GM12864 (cell line): ENCODE measurements at places on chromosomes 1 and 21.

DNA sequence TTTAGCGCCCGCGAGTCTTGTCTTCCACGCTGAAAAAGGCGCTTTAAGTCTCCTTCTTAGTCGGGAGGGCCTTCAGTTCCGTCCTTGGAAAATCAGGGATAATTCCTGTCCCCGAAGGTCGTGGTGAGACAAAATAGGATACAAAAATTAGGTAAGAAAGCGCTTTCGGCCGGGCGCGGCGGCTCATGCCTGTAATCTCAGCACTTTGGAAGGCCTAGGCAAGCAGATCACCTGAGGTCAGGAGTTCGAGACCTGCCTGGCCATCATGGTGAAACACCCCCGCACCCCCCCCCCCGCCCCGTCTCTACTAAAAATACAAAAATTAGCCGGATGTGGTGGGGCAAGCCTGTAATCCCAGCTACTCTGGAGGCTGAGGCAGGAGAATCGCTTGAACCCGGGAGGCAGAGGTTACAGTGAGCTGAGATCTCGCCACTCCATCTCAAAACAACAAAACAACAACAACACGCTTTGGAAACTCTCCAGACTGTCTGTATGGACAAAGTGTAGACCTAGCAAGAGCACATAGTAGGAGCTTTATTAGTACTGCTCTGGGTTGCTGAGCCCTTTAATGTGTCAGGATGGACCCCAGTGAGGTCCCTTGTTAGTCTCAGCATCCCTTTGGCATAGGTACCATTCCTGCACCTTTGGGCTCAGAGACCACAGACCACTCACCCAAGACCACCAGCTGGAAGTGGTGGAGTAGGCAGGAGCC, 790 bp upstream of the TMEM54 start:
- DNase-seq = no peak

DNA sequence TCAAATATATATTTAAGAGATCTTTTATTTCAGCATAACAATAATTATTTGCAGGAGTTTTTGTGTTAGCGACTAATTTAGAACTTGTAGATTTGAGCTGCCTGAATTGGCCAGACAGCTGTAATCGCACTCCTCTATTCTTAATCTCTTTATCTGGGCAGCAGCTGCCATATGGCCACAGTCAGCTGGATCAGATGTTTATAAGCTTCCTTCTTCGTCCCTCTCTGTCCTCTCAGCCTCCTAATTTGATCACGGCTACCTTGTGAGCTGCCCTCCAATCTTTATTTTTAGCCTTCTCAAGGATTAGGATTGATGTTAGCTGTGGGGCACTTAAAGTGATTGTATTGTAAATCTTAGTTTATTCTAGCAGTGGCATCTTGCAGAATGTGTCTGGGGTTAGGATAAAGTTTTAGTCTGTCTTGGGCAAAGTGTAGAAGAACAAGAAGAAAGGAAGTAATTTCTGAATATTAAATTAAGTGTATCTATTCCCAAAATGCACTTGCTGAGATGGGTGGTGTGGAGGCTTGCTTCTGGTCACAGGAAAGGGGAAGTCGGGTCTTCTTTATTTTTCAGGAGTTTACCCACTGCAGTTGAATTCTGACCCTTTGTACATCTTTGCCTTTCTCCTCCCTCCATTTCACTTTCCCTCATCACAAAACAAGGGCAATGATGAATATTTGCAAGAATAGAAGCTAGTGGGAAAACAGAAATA, 1.1 kb downstream of the ZBTB18 start:
- DNase-seq = no peak

DNA sequence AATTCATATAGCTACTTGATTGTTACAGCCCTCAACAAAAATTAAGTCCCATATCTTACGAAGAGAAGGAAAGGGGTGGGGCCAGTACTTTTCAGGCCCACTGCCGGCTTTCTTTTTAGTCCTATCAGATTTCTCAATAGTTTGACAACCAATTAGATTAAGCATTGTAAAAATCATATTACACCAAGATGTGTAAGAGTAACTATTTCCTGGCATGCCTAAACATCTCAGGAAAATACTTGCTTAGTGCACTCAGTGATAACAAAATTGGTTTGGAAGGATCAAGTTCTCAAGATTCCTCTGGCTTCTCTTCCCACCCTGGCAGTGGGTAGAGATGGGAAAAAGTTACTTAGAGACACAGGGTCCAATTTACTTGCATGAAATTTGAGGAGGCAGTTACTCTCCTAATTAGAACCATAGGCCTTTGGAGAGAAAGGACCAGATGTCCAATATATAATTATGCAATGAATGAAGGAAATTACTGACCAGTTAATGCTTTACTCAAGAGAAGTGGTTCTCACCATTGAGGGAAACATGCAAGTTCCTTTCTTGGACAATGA, 30.1 kb downstream of the STPG1 start:
- DNase-seq = no peak

DNA sequence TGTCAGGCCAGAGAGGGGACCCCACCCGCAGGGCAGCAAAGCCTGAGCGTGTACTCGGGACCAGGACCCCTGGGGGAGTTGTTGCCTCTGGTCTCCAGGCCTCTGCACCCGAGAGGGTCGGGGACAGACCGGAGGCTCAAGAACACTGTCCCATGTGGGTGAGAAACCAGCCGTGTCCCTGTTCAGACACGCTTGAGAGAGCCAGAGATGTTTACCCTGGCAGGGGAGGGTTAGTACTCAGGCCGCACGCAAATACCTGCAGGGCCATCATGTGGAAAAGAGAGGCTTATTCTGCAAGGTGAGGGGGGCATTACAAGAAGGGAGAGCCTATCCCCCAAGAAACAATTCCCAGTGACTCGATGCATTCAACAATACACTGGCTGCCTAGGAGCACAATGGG, 74.0 kb upstream of the ARHGEF16 start:
- no peak for DNase-seq

DNA sequence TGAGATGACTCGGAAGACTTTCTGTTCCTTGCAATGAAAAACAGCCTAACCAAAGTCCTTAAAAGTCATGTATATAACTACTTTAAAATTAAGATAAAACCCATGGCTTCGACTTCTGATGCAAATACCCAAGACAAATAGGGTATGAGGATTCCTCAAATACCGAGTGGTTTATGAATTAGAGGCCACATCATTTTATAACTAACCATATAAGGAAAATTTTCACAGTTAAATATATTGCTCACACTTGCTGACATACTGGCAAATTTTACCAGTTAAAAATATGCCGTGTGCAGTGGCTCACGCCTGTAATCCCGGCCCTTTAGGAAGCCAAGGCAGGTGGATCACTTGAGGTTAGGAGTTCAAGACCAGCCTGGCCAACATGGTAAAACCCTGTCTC, 5.4 kb downstream of the RERE start:
- no peak for DNase-seq

- no peak for DNase-seq
These were observed 673 bp downstream of the PIK3C2B start for GRCh38 chr1:204493984-204494280.

- no peak for DNase-seq
These were observed 16.3 kb downstream of the AGPAT3 start for GRCh38 chr21:43881283-43881682.

DNA sequence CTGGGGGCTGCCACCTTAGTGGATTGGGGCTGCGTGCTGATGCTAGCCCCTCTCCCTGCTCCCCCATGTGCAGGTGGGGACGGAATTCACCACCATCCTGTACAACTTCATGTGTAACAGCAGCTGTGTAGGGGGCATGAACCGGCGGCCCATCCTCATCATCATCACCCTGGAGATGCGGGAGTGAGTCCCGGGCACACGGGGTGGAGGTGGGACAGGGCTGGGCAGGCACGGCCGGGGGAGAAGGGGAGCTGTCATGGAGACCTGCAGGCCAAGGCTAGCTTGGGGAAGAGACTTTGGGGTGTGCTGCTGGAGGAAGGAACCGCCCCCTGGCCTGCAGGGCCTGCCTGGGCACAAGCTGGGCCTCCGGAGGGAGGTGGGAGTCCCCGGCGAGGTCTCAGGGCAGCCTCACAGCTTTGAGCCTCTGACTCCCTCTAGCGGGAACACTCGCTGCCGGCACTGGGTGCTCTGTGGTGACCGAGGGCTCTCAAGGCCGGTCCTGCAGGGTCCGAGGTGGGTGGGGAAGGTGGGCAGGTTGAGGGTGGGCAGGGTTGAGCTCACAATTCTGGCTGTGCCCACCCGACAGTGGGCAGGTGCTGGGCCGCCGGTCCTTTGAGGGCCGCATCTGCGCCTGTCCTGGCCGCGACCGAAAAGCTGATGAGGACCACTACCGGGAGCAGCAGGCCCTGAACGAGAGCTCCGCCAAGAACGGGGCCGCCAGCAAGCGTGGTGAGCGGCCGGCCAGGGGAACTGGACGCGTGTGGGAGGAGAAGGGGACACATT, 25.0 kb upstream of the CCDC27 start:
- DNase-seq = no peak

GRCh38 chr1:245201827-245202226, 47.0 kb downstream of the KIF26B start:
- no peak for DNase-seq

GRCh38 chr1:59414406-59415133, 117.7 kb downstream of the FGGY start:
- DNase-seq = no peak

GRCh38 chr1:185561629-185562028, 172.6 kb upstream of the HMCN1 start:
- no peak for DNase-seq

GRCh38 chr1:209556162-209556690, 27.3 kb upstream of the CAMK1G start:
- DNase-seq = no peak

DNA sequence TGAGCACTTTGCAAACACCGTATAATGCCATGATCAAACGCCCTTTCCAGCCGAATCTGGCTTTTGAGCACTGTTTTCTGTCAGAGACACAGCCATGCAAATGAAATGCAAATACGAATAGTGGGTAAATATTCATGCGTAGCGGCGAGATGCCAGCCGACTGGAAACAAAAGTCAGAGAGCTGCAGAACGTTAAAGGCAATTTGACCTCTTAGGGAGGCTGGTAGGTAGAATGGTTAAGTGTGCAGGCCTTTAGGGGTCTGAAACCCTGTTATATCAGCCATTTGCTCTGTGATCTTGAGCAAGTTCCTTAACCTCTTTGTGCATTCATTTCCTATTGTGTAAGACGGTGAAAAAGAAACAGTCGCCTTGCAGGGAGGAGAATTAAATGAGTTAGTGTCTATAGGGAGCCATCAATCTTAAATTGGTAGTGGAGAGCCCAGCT, 6.5 kb upstream of the SDHB start:
- no peak for DNase-seq

DNA sequence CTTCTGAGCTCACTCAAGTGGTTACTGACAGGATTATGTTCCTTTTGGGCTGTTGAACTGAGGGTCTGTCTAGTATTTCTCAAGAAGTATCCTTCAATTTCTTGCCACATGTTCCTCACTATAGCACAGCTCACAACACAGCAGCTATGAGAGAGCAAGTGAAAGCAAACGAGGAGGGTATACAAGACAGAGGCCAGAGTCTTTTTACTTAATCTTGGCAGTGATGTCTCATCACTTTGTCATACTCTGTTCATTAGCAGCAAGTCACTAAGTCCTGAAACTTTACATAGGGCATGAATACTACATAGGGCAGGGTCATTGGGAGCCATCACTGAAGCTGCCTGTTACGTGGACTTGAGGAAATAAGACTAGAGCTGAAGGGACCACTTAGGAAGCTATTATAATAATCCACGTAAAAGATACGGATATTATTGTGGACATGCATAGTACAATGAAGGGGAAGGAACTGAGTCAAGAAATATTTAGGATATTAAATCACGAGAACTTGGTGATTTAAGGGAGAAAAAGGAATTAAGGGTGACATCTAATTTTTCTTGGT, 63.7 kb downstream of the SLC30A7 start:
- DNase-seq = no peak

DNA sequence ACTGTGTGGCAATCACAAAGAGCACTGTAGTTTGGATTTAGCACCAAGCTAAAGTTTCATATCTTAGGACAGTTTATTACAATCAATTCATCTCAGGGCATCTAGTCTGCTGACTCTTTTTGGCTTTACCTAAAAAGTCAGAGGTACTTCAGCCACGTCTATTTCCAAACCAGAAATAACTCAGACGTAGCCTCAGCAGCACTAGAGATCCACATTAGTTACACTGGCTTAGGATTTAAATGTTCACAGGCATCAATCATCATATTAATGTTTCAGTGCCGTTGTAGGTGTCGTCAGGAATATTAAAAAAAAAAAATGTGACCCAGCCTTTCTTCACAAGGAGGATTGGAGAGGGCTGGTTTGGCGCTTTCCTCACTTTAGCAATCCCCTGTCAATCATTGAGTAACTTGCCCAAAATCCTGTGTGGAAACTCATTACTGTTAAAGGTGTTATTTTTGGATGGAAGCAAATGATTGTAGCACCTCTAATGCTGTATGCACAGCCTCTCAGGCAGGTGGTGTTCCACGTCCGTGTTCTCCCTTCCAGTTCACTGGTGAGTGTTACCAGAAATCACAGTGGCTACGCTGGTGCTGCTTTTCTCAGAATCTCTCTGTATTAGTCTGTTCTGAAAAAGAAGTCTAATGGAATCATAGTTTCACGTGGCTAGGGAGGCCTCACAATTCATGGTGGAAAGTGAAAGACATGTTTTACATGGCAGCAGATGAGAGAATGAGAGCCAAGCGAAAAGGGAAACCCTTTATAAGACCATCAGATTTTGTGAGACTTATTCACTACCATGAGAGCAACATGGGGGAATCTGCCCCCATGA, 45.4 kb downstream of the NEK7 start:
- peak; percentile 44 for DNase-seq

DNA sequence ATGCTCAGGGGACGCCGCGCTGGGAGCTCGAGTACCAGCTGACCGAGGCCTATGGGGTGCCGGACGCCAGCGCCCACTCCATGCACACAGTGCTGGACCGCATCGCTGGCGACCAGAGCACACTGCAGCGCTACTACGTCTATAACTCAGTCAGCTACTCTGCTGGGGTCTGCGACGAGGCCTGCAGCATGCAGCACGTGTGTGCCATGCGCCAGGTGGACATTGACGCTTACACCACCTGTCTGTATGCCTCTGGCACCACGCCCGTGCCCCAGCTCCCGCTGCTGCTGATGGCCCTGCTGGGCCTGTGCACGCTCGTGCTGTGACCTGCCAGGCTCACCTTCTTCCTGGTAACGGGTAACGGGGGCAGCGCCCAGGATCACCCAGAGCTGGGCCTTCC, 1.3 kb upstream of the XKR8 start:
- no peak for DNase-seq

- no peak for DNase-seq
These were observed 842 bp upstream of the ZC3H12A start for GRCh38 chr1:37473431-37474045.

GRCh38 chr1:174005032-174005431, 17.1 kb downstream of the RC3H1 start:
- DNase-seq = peak; percentile 60

DNA sequence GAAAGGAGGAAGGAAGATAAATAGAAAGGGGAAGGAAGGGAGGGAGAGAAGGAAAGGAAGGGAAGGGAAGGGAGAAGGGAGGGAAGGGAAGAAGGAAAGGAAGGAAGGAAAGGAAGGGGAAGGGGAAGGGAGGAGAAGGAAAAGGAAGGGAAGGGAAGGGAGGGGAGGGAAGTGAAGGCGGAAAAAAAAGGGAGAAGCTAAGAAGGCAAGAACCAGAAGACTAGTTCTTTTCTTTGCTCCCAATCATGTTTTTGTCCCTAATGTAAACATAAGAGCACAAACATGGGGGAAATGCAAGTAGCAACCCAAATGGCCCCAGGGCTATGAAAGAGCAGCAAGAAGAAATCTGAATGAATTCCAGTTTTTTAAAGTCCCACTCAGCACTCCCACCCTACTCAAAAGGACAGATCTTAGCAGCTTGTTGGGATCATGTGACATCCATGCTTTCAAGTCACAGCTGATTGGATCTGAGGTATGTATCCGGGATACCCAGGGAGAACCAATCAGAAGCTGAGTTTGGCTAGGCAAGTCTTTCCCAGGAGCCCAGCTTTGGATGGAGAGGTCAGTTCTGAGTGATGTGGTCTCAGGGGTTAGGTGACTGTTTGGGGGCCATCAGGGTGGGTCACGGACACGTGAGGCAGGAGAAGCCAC, 24.2 kb upstream of the FHAD1 start:
- DNase-seq = no peak
